Islet precursor cell (in vitro differentiated cells): ENCODE measurements at places on chromosomes 7 and 10.
A peak's percentile ranks its signal among the peaks of the same experiment; 100 is the strongest.

DNA sequence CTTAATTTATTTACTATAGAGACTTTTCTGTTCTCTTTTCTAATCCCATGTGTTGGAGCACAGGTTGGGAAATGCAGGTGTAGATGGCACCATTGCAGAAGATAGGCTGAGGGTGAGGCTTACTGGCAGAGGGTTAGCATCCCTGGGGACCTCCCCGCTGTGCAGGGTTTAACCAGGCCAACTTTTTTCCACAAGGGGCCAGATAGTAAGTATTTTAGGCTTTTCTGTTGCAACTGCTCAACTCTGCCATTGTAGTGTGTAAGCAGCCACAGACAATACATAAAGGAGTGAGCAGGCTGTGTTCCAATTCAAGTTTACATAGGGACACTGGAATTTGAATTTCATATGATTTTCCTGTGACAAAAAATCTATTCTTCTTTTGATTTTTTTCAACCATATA lies 34.6 kb upstream of the AOAH start:
- DNase-seq = no peak

DNA sequence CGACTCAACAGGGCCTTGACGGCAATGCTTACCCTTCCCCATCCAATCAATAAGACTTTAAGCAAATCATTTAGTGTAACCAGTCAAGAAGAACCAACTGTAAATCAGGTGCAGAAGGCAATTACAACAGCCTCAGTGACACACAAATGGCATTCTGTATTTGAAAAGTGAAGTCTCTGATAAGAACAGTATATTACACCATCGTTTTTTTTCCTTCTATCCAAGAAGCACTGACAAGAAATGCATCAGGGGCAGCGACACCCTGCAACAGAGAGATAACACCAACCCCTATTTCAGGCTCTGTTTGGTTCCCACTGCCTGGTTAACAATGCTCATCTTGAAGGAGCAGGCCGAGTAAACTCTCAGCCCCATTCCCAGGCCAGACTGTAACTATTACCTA lies 204.0 kb upstream of the AOAH start:
- DNase-seq = no peak

DNA sequence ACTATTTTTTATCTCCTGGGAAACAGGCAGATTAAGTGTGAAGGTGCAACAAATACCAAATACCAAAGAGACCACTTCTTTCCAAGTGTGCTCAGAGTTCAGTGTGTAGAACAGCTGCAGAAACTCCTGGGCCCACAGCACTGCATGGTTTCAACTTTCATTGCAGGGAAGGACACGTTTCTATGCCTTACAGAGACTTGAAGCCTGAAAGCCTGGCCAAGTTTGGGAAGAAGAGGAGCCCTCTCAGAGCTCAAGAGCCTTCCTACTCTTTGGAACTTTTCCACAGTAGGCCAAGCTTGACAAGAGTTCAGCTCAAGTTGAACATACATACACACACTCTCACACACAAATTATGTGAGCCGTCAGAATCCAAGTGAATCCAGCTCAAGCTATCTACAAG lies 2.5 kb downstream of the HOXA4 start:
- DNase-seq = peak; percentile 43

- DNase-seq = no peak
Observed at GRCh38 chr10:58577437-58577777, 64.7 kb downstream of the BICC1 start.

DNA sequence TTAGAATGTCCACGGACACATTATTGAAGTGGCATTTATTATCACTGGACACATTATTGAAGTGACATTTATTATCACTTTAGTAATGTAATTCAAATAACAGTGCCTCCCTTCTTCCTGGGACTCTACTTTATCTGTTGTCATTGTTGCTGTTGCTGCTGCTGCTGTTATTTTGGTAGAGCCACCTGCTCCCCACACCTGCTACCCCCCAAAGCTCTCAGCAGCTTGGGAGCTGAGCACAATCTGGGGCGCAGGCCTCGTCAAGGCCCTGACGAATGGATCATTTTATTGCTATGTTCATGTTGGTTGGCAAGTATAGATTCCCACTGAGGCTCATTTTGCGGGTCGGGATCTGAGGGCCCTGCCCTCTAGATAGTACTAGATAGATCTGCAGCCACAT lies 24.8 kb downstream of the FIGNL1 start:
- no peak for DNase-seq

GRCh38 chr10:89283936-89284475 lies 17.8 kb upstream of the IFIT2 start:
- DNase-seq = peak; percentile 72

DNA sequence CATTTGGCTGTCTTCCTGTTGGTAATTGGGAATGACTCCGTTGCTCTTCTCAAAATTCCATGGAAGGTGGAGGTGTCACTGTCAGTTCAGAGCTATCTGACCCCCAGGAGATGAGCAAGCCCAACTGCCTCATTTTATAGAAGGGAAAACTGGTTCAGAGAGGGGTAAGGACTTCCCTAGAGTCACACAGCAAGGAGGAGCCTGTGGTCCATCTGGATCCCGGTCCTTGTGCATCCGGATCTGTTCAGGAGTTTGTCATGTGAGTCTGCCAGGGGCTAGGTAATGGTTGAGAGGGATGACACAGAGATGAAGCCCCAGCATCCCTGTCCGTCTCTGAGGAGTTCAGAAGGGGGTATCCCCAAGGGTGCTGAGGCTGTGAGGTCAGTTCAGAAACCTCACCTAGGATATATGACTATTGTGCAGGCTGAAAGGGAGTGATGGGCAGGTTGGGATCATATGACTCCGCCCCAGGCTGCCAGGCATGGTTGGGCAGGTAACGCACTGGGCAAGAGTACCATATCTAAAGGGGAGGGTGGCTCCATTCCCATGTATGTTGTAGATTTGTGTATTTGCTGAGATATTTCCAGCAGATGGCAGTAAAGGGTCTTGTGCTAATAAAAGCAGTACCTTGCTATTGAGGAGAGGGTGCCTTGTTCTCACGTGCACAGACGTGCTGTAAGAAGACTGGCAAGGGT lies 16.0 kb upstream of the SLC29A3 start:
- DNase-seq = no peak

DNA sequence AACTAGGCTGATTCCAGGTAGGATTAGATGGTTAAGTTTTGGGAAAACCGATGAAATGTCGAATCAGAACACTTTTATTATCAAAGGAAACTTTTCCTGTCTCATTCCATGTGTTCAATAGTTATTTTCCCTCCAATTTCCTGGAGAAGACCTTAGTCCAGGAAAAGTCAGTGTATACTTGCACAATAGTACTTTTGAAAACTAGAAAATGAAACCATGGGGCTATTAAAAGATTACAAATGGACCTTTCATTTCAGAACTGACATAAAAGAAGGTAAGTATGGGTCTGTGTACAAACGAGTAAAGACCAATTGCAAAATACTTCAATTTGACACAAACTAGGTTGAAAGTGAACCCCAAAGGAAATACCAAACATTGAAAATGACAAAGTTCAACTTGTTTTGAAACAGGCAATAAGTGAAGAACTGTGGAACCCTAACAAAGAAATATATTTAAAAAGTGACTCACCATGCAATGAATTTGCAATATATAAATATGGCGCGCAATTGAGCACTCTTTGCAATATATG lies 2.1 kb downstream of the AVPI1 start:
- no peak for DNase-seq

DNA sequence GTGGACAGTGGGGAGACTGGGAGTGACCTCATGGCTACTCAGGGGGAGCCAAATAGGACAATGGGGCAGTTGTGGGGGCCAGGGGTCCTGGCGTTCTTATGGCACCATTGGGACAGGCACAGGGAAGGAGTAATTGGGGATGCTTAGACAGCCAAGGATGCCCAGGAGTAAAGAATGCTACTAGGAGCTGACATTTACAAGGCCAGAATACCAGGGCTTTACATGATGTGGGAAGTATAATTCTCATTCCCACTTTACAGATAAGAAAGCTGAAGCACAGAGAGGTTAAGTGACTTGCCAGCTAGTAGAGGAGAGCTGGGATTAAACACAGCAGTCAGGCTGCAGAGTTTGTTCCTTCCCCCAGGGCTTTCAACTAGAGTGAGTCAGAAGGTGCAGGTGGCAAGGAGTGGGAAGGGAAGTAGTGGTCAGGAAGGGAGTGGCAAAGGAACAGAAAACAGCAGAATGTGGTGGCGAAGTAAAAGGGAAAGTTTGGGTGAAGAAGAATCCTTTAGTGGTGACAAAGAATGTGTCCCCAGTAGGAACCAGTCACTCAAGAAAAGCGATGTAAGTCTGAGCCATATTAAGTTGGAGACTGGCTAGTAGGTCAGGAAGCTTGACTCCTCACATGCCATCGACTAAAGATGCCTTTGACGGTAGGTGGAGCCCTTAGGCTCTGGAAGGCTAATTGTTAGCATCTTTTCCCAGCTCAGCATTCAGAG lies 32.8 kb downstream of the CPVL start:
- DNase-seq = peak; percentile 87

DNA sequence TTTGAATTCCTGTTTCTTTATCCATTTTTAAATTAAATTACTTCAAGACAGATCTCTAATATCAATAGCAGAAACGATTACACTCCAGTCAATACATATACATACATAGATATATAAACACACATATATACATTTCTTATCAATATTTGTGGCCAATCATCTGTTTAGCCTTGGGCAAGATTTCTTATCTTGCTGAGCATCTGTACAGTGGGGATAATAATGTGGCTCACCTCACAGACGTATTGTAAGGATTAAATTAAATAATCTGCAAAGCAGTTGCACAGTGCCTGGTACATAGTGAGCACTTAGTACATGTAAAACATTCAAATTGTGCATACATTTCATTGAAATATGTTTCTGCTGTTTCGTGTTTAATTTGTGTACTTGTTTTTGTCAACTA lies 17.5 kb upstream of the CACNB2 start:
- no peak for DNase-seq

- no peak for DNase-seq
Observed at GRCh38 chr10:45997994-45998763, 25.9 kb downstream of the TIMM23 start.

- no peak for DNase-seq
Observed at GRCh38 chr7:144049491-144049890, 743 bp downstream of the OR2A5 start.

- DNase-seq = no peak
Observed at GRCh38 chr7:76405738-76406137, 3.8 kb downstream of the SSC4D start.

DNA sequence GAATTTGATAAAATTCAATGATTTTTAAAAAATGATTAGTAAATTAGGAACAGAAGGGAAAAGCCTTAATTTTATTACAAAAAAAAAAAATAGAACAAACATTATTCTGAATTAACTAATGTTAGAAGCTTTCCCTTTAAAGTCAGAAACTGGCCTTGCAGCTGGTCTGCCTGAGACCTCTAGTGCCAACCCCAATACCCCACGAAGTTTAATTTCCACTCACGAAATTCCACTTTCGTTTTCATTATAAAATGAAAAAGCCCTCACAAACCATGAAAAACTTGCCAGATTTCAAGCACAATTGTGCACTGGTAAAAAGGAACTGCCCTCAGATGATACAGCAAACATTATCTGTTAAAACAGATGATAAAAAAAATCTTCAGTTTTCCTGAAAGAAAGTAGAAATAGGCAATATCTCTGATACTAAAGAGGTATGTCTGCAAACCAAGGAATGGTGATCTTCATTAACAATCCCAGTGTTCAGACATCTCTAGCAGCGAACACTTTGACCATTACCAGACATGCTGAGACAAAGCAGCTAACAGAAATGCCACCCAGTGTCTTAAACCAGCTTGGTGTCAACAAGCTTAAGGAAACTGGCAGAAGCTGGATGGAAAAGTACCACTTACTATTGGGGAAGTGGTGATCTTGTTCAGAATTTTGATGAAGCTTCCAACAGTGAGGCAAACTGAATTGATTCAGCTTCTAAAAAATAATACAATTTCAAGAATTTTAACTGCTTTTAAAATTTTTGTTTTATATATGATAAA lies 80.2 kb downstream of the PALS2 start:
- DNase-seq = no peak

- DNase-seq = no peak
Observed at GRCh38 chr10:118918116-118918515, 111.4 kb upstream of the NANOS1 start.

GRCh38 chr7:17318146-17318545 lies 19.7 kb downstream of the AHR start:
- DNase-seq = no peak

DNA sequence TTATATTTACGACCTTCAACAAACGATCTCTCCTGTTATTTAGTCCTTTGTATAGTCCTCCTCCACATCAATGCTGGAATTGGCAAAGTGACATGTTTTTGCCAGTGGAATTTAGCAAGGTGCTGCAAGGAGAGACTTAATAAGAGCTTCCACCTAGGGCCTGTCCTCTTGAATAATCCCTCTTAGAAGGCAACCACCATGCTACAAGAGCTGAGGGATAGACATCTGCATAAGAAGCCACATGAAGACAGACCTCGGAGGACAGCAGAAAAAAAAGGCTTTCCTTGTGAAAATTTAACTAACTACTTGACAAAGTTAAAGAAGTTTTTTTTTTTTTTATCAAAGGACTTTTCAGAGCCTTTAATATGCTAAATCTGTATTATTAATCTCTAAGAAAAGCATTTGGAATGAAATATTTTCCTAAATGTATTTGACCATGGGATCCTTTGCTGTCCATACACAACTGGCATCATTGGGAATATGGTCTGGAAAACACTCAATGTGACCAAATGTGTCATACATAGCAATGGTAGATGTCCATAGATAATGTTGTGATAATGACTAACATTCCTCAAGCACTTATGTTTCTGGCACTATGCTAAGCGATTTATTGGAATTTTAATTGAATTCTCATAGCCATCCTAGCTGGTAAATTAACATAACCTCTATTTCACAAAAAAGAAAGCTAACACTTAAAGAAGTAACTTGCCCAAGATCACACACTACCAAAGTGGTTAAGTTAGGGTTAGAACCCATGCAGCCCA lies 13.2 kb downstream of the HYCC1 start:
- DNase-seq = no peak

DNA sequence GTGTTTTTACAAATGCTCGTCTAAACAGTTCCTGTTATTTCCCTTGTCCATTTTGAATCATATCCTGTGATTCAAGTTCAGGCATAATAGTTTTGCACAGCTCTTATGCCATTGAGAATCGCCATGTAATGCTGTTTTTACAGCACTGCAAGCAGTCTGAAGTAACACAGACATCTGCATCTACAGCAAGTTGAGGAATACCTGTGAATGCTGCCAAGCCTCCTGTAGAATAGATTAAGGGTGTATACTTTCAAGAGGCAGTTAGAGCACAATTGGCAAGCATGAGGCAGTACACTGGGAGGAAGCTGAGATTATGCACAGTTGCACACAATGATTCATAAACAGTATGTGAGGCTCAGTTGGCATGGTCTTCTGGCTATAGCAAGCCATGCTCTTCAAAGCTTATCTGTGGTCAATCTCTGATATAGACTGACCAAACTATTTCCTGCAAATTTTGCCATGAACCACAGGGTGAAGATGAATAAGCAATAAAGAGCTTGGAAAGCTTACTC lies 121.9 kb upstream of the AKR1E2 start:
- DNase-seq = no peak

DNA sequence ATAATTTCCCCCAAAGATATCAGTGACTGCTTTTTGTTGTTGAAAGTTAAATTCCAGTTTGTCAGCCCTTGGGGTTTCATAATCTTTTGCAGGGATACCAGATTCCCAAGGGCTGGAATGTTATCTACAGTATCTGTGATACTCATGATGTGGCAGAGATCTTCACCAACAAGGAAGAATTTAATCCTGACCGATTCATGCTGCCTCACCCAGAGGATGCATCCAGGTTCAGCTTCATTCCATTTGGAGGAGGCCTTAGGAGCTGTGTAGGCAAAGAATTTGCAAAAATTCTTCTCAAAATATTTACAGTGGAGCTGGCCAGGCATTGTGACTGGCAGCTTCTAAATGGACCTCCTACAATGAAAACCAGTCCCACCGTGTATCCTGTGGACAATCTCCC lies 3.2 kb downstream of the CYP26A1 start:
- DNase-seq = peak; percentile 48
